Stimulated activated CD4-positive, alpha-beta T cell treated with anti-CD3 and anti-CD28 coated beads, Interleukin-1b, Interleukin-23, amount 100 ng/mL, for 24 hours (primary cell): ENCODE measurements at places on chromosomes 13 and 19.

GRCh38 chr13:76703216-76703615 is 183.0 kb downstream of the KCTD12 start:
- DNase-seq: no peak

- no peak for DNase-seq
Measured at GRCh38 chr13:49869519-49869918, 66.6 kb downstream of the SPRYD7 start.

DNA sequence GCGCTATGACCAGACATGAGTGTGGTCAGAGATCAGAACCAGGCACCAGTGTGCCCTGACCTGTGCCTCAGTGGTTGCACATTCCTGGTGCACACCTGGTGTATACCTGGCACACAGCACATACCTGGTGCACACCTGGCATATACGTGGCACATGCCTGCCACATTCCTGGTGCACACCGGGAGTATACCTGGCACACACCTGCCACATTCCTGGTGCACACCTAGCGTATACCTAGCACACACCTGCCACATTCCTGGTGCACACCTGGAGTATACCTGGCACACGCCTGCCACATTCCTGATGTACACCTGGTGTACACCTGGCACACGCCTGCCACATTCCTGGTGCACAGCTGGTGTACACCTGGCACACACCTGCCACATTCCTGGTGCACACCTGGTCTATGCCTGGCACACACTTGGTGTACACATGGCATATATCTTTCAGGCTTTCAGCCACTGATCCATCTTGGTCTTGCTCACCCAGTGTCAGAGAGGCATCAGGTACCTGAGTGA is 61.3 kb upstream of the ADGRL1 start:
- DNase-seq: no peak

- DNase-seq: no peak
Measured at GRCh38 chr13:106376401-106377112, 158.9 kb downstream of the EFNB2 start.

- no peak for DNase-seq
Measured at GRCh38 chr19:18339723-18340122, 675 bp upstream of the PGPEP1 start.

DNA sequence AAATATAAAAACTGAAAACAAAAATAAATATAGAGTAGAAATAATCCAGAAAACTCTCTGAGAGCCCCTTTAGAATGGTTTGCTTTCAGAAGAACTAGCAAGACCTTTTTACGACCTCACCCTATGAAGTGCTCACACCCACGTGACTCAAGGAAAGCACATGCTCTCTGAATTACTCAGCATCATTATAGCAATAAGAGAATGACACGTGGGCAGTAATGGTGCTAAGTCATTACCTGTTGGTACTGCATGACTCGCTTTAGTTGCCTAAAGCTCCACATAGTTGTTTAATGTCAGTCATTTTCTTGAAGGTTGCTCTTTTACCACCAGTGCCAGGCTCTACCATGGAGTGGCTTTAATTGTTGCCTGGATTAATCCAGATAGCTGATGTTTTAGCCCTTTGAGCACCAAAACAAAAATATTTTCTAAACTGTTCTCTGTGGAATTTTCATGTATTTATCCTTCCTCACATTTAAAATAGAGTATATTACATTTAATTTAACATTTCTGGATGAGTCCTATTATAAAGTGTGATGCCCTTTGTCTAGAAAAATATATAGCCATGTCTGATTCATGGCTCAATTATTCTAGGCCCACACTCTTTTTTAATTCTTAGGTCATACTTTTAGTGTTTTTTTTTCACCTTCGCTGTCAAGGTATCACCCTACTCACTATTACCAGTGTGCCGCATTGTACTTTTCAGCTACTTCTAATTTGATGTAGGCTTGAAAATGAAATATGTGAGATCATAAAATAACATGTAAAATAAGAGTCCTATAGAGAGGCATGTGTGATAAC is 56.8 kb downstream of the THSD1 start:
- DNase-seq: peak; percentile 7
